Heart right ventricle (tissue), 16 donors: ENCODE measurements at places on chromosomes 12 and 14. TPM values are rescaled to one million over a fixed set of nuclear protein-coding genes. Genes with fewer than 3 reads are reported as not detected.

GRCh38 chr12:26823390-26823789, 9.6 kb downstream of the ITPR2 start:
- DNase-seq = no peak
- no peak overlapping the region for H3K4me3 ChIP-seq
- H3K27me3 ChIP-seq = no peaks in the 10 kb centered on the region
- no peaks in the 10 kb centered on the region for H3K4me1 ChIP-seq
- no peaks in the 10 kb centered on the region for H3K36me3 ChIP-seq

DNA sequence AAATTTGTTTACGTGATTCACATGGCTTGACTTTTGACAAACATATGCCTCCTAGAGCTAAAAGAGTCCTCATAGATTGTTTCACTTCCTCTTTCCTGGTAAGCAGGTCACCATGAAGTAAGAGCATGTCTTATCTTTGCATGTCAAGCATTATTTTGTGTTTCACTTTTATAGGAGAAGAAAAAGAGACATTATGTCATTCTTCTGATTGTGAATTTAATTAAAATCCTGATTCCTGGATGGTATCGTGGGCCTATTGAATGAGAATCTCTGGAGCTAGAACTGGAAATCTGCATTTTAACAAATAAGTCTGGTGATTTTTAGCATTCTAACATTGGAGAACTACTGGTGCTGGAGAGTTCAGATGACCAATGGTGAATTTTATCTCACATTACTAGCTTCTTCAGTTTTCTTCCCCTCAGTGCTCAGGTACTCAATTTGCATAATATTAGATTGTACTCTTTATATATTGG, 218.6 kb upstream of the ATP2B1 start:
- DNase-seq = no peak
- H3K4me3 ChIP-seq = no peak overlapping the region
- H3K4me1 ChIP-seq = no peaks in the 10 kb centered on the region
- H3K27me3 ChIP-seq = no peaks in the 10 kb centered on the region
- peak overlapping the region; percentile 51 for H3K27ac ChIP-seq

GRCh38 chr14:104307246-104307626, 168.8 kb downstream of the KIF26A start:
- no peaks in the 10 kb centered on the region for H3K36me3 ChIP-seq
- peaks cover 3% of the 10 kb centered on the region for H3K27me3 ChIP-seq

- no peaks in the 10 kb centered on the region for H3K36me3 ChIP-seq
- no peaks in the 10 kb centered on the region for H3K27me3 ChIP-seq
- H3K4me3 ChIP-seq = peak overlapping the region; percentile 7
- peaks cover 16% of the 10 kb centered on the region for H3K4me1 ChIP-seq
- H3K27ac ChIP-seq = peak overlapping the region; percentile 63
- peak; percentile 79 for DNase-seq
Observed at GRCh38 chr12:64682572-64683277, 72.4 kb downstream of the RASSF3 start.

The POTEG gene
- total RNA-seq = not detected

The RTL1 gene
- total RNA-seq = not detected

The CMKLR1 gene
- total RNA-seq = 6.4 TPM

- no peaks in the 10 kb centered on the region for H3K27me3 ChIP-seq
- H3K36me3 ChIP-seq = no peaks in the 10 kb centered on the region
- no peak overlapping the region for H3K27ac ChIP-seq
- no peak overlapping the region for H3K4me3 ChIP-seq
Observed at GRCh38 chr14:72052356-72052755, 120.1 kb downstream of the RGS6 start.

The ZC2HC1C gene
- total RNA-seq = 9.4 TPM

- no peaks in the 10 kb centered on the region for H3K27me3 ChIP-seq
- no peaks in the 10 kb centered on the region for H3K36me3 ChIP-seq
- no peaks in the 10 kb centered on the region for H3K4me1 ChIP-seq
- H3K27ac ChIP-seq = no peak overlapping the region
- no peak overlapping the region for H3K4me3 ChIP-seq
Observed at GRCh38 chr12:47860279-47860841, 40.7 kb upstream of the HDAC7 start.

DNA sequence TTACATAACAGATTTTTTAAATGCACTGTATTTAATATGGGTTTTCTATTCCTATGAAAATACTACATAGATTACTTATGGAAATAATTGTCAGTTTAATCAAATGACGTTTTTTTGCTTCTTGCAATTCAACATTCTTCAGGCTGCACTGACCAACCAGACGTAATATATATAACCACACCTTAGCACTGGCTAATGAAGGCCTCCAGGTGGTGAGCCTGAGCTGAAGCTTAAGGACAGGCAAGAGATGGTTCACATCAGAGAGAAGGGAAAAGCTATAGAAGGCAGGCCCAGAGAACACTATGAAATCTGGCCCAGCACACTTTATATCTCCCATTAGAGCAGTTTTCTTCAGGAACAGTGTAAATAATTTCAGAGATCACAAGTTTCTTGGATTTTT, 2.8 kb upstream of the MDGA2 start:
- H3K27me3 ChIP-seq = peaks cover 57% of the 10 kb centered on the region
- peaks cover 15% of the 10 kb centered on the region for H3K4me1 ChIP-seq
- no peaks in the 10 kb centered on the region for H3K36me3 ChIP-seq

- no peaks in the 10 kb centered on the region for H3K27me3 ChIP-seq
- no peak overlapping the region for H3K4me3 ChIP-seq
- peaks cover 16% of the 10 kb centered on the region for H3K4me1 ChIP-seq
- peak; percentile 25 for DNase-seq
Observed at GRCh38 chr12:68319988-68320623, 12.1 kb downstream of the MDM1 start.

The ZDHHC22 gene
- not detected for total RNA-seq

GRCh38 chr12:95547522-95548055, 3.7 kb downstream of the USP44 start:
- H3K27ac ChIP-seq = no peak overlapping the region
- H3K36me3 ChIP-seq = no peaks in the 10 kb centered on the region
- no peak for DNase-seq
- H3K4me3 ChIP-seq = peak overlapping the region; percentile 75
- H3K4me1 ChIP-seq = peaks cover 13% of the 10 kb centered on the region
- peaks cover 21% of the 10 kb centered on the region for H3K27me3 ChIP-seq

DNA sequence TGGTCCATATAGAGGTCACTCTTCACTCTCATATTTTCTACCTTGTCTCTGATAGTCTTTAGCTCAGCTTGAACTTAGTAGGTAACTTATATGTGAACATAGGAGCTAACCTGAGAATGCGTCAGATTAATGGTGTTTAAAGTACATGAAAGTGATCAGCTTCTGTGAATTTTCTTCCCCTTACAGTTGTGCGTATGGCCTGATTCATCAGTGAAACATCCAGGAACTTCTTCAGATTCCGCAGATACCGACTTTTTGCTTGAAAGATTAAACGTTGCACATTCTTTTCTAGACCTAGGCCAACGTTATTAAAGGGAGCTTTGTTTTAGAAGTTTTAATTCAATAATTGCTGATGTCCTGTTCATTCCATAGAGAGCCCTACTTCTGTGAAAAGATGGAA, 1945.1 kb upstream of the SEL1L start:
- no peaks in the 10 kb centered on the region for H3K27me3 ChIP-seq
- no peak for DNase-seq
- no peaks in the 10 kb centered on the region for H3K36me3 ChIP-seq
- no peak overlapping the region for H3K4me3 ChIP-seq
- H3K27ac ChIP-seq = no peak overlapping the region

- H3K36me3 ChIP-seq = no peaks in the 10 kb centered on the region
- DNase-seq = no peak
- H3K4me1 ChIP-seq = no peaks in the 10 kb centered on the region
- no peak overlapping the region for H3K4me3 ChIP-seq
Observed at GRCh38 chr12:64814432-64814831, 10.0 kb upstream of the TBC1D30 start.

The NID2 gene
- total RNA-seq = 31.1 TPM

The C14orf132 gene
- total RNA-seq = 7.5 TPM

DNA sequence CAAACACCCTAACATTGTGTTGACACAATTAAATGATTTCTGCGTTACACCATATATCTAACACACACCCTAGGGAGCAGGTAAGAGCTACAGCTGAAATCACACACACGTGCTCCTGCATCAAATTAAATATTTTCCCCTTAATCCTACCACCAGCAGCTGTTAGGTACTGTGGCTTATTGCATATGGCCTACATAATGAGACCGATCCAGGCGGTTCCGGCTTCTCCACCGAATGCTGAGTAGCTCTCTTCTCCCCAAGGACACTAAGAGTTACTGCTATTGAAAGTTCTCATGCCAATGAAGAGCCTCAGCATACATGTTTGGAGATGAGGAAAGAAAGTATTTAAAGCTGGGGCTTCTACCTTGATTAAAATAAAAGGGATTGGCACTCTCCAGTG, 472.2 kb upstream of the STXBP6 start:
- no peak overlapping the region for H3K27ac ChIP-seq
- H3K27me3 ChIP-seq = no peaks in the 10 kb centered on the region
- no peak overlapping the region for H3K4me3 ChIP-seq
- no peak for DNase-seq
- no peaks in the 10 kb centered on the region for H3K36me3 ChIP-seq
